ENCODE measurements at places on chromosomes 13 and 19.

GRCh38 chr13:27619728-27620376 lies 477 bp downstream of the LNX2 start:
- DNase-seq: peak; percentile 57

DNA sequence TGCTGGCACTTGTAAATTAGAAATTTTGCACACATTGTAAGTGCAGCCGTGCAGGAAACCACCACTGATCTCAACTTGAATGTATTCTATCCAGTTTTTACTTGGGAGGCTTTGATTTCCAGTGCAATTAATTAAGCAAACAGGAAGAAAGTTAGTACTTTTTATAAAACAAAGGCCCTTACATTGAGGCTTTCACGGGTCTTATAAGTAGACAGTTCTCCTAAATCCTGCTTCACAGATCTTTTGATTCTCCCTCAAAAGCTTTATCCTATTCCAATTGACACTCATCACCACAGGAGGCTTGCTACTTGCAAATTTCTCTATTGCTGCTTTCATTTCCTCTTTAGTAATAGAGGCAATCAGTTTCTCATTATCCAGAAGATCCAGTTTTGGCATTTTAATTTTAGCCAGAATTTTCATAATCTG lies 90.1 kb downstream of the ERCC5 start:
- DNase-seq: no peak

GRCh38 chr13:23922005-23922932 lies 25.0 kb upstream of the C1QTNF9B start:
- no peak for DNase-seq

DNA sequence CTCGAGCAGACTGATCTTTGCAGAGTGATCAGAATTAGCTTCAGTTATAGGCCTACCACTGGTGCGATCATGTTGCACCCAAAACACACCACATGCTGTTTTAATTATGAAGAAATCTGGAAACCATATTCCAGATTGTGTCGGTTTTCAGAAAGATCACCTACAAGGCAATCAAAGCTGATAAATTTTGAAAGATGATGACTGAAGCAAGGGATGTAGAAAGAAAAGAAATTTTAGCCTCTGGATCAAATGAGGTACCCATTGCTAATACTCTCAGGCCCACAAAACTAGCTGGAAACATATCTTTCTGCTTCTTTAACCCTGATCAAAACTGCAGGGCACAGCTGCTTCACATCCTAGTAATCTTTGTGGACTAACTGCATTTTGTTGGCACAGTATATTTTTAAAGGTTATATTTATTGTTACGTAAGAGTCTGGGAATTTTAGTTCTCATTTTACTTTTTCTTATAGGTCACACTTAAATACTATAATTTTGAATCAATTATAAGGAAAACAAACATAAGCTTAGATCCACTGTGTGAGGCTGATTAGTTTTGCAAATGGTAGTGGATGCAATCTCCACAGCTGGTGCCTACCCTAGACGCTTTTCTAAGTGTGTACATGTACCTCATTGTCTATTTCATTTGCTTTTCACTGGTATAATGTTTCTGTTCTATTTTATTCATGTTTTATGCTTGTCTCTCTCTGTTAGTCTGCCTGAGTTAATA lies 150.9 kb downstream of the RGCC start:
- no peak for DNase-seq
